ENCODE measurements at places on chromosomes 1 and 21. TPM values are rescaled to one million over a fixed set of nuclear protein-coding genes. Genes with fewer than 3 reads are reported as not detected.
A peak's percentile ranks its signal among the peaks of the same experiment; 100 is the strongest.

Gene LEMD1
- 1.1 TPM for total RNA-seq

Gene OLIG2
- not detected for total RNA-seq

Gene NOL9
- 33.2 TPM for total RNA-seq

Gene IGSF21
- not detected for total RNA-seq

DNA sequence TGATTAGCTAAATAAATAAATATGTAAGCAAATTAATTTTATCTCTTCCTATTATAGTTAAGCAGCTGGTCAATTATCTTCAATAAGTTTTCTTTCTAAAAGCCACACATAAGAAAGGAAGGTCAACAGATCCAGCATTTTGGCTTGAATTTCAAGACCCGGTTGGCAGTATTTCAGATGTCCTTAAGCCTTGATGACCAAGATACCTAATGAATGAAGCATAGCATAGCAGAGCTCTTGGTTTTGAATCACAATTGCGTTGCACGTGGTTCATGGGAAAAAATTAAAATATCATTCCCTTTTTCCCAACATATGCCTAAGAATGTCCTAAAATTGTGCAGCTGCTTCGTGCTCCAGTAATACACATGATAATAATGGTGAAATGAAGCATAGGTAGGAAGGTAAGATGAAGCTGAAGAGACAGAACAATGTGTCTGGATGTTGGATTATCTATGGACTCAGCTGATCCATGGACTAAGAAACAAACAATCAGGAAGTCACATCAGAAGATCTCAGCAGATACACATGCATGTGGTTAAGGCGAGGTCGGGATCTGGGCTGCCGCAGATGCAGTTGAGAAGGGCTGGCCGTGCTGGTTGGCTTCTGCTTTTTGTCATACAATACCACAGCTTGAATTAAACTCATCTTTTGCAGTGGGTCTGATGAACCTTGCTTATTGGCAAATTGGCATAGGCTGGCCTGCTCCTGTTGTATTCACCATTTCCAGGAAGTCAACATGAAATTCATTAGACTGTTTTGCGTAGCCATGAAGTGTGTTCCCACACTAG lies 284.9 kb upstream of the RUNX1 start:
- no peak for ATAC-seq

DNA sequence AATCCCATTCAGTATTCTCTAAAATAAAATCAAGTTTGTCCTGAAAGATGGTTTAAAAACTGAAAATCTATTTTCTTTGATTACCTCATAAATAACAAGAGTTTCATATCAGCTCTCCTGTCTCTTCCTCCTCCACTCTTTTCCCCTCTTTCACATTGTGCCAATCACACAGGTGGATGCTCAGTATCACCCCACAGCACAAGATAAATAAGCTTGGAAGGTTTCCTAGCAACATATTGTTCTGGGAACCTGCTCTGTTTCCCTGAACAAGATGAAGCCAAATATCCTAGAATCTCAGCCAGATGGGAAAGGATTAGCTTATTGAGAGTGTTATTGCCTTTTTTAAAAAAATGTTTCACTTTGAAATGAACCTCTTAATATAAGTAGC lies 45.7 kb upstream of the CACYBP start:
- no peak for ATAC-seq

Gene SYCP1
- total RNA-seq, result not detected

- ATAC-seq, result no peak
These were observed 30.6 kb downstream of the KANK4 start for GRCh38 chr1:62288662-62289061.

Gene BRINP3
- total RNA-seq, result not detected

DNA sequence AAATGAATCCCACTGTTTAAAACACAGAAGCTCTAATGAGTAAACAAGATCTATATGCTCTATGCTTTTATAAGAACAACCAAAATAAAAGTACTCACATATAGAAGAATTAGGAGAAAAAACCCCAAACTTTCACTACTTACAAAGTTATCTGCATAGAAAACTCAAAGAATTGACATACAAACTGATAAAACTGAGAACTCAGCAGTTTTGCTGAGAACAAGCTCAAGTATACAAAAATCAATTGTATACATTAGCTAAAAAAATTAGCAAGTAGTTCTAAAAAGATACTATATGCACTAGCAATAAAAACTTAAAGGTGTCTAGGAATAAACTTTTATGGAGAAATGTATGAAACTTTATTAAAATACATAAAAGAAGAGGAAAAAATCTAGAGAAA lies 186.2 kb upstream of the KAZN start:
- no peak for ATAC-seq

DNA sequence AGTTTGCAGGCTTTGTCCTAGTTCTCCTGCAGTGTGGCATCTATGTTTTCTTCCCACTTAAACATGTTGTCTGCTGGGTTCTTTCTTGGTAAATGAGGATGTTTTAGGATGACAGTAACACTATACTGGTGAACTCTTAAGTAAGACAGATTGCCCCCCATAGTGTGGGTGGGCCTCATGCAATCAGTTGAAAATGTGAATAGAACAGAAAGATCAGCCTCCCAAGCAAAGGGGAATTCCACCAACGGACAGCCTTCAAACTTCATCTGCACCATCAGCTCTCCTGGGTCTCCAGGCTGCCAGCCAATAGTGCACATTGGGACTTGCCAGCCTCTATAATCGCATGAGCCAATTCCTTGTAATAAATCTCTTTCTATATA lies 10.7 kb upstream of the TARBP1 start:
- ATAC-seq, result no peak

- no peak for ATAC-seq
These were observed 62.8 kb downstream of the SPSB1 start for GRCh38 chr1:9355503-9355902.

Gene DCST2
- 0.67 TPM for total RNA-seq

Gene SIM2
- total RNA-seq, result 3.9 TPM

DNA sequence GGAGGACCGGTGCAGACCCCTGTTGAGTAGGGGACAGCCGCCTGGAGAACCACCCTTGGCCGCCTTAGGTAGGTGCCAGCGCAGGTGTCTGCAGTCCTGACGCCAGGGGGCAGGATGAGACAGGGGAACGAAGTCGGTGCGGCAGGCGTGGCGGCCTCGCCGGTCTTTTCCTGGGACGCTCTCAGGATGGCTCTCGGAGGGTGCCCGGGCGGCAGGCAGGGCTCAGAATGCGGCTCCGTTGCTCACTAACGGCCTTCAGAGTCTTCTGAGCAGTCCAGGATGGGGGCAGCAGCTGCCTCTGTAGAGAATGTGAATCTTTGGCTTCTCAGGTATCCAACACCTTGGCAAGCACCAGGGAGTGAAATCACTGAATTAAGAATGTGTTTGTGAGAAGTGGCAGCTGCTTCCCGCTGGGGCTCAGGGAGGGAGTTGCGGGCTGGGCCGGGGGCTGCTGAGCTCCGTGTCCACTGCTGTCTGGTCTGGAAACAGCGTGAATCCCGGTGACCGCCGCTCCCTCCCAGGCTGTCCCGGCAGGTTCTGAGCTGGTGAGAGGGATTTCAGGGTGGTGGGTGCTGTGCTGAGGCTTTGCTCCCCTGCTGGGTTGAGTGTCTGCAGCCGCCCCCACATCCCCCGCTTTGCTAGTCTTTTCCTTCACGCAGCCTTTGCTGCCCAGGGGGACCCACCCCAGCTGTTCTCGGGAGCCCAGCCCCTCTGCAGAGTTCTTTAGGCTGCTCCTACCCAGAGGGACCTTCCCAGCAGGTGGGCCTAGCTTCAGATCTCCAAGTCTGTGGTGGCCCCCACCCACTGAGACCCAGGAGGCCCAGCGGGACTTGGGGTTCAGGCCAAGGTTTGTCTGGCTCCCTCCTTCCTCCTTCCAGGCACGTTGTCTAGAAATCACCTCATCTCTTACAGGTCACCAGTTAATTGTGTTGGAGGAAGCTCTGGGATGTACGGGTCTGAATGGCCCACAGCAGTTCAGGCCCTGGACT lies 11.1 kb upstream of the C1orf174 start:
- ATAC-seq, result peak; percentile 76

Gene KPRP
- total RNA-seq, result not detected

GRCh38 chr1:62613890-62614289 lies 16.6 kb downstream of the ANGPTL3 start:
- ATAC-seq, result no peak

Gene PGM1
- total RNA-seq, result 42.7 TPM

- ATAC-seq, result no peak
These were observed 168.3 kb downstream of the RHOU start for GRCh38 chr1:228903434-228904071.

Data from activated T-helper 17 cell treated with anti-CD3 and anti-CD28 coated beads, Interleukin-2, amount 50 U/mL, for 72 hours (primary cell).